AG08395 (cell line): ENCODE measurements at places on chromosomes 12 and 14.
A peak's percentile ranks its signal among the peaks of the same experiment; 100 is the strongest.

GRCh38 chr12:57757771-57758170 lies 2.9 kb downstream of the MARCHF9 start:
- DNase-seq = no peak

- DNase-seq = no peak
Observed at GRCh38 chr14:21734457-21735074, 60.9 kb upstream of the OR4E1 start.

GRCh38 chr14:22614240-22614799 lies 16.2 kb downstream of the ABHD4 start:
- peak; percentile 93 for DNase-seq

DNA sequence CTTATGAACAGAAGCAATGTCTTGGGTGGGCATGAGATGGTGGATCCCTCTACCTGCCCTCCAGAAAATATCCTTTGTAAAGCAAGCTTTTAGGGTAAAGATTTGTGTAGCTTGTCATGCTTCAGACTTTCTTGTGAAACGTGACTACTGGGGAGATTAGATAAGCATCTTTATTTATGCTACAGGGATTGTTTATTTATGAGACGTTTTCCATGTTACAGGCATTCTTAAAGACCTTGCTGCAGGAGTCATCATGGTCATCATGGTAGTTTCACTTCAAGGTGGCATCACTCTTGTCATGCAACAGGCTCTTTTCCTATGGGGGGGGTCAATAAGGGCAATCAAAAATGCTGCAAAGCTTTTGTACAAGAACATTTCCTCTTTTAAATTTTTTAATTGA lies 8.2 kb upstream of the MIS18BP1 start:
- DNase-seq = no peak

GRCh38 chr12:666066-666465 lies 2.8 kb upstream of the NINJ2 start:
- no peak for DNase-seq

- no peak for DNase-seq
Observed at GRCh38 chr14:89270439-89271227, 146.4 kb downstream of the FOXN3 start.

GRCh38 chr14:104758981-104759969 lies 6.3 kb downstream of the SIVA1 start:
- no peak for DNase-seq

GRCh38 chr14:73232984-73233383 lies 4.3 kb upstream of the PAPLN start:
- no peak for DNase-seq

GRCh38 chr14:91873471-91874415 lies 6.4 kb upstream of the TC2N start:
- no peak for DNase-seq

DNA sequence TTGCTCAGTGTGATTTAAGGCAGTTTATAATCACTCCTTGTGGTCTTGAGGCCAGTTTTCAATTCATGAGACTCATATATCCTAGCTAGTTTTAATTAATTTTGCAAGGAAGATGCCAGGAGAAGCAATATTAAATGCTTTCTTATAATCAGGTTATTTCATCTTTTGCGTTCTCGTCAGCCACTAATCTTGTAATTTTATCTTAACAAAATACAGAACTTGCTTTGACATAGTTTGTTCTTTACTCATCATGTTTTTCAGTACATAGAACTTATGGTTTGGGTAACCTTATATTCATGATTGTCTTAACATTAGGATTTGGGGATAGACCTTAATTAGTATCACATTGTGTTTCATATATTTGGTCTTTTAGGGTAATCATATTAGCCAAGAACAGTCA lies 76.0 kb downstream of the LIN52 start:
- no peak for DNase-seq

DNA sequence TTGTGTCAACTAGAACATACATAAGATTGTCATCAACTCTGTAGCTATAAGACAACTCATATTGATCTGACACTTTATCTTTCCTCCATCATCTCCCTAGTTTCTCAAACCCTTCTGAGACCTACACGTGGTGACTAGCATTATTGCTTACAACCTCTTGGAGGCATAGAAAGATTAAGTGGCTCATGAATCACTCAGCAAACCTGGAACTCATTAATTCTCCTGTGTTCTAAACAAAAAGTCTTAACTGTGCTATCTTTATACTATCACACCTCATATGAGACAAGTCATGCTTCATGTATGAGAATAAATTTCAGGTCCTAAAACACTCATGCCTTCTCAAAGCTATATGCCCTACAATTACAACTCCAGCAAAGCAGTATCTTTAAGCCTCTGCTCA lies 408.6 kb upstream of the SYT1 start:
- DNase-seq = no peak

GRCh38 chr14:42214981-42215491 lies 608.4 kb downstream of the LRFN5 start:
- peak; percentile 56 for DNase-seq

GRCh38 chr12:68686262-68686594 lies 550 bp upstream of the NUP107 start:
- no peak for DNase-seq

DNA sequence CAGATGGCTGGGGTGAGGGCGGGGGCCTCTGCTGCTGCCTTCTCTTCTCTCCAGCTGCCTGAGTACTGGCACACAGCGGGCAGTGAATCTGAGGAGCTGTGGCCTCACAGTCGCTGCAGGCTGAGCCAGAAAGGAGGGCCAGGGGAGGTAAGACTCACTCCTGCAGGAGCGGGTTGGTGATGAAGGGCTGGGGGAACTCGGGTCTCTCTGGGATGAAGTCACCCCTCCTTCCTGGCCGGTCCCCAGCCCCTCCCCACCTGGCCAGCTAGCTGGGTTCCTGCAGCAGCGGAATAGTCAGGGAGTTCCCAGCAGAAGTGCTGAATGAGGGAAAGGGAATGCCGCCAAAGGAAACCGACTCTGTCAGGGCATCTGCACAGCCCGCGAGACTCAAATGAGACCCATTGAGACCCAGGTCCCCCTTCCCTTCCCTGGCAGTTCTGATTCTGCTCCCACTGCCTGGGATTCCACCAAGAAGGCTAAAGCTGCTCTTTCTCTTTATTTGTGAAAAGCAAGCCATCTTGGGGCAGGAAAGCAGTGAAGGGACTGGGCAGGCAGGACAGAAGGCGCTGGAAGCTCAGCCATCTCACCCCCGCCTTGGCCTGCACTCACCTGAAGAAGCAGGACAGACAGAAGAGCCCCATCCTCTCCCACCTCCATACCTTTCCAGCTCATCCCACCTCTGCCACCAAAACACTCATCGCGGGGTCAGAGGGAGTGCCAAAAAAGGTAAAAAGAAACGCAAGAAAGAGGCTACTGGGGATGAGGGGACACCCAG lies 5.3 kb downstream of the NGB start:
- DNase-seq = no peak

DNA sequence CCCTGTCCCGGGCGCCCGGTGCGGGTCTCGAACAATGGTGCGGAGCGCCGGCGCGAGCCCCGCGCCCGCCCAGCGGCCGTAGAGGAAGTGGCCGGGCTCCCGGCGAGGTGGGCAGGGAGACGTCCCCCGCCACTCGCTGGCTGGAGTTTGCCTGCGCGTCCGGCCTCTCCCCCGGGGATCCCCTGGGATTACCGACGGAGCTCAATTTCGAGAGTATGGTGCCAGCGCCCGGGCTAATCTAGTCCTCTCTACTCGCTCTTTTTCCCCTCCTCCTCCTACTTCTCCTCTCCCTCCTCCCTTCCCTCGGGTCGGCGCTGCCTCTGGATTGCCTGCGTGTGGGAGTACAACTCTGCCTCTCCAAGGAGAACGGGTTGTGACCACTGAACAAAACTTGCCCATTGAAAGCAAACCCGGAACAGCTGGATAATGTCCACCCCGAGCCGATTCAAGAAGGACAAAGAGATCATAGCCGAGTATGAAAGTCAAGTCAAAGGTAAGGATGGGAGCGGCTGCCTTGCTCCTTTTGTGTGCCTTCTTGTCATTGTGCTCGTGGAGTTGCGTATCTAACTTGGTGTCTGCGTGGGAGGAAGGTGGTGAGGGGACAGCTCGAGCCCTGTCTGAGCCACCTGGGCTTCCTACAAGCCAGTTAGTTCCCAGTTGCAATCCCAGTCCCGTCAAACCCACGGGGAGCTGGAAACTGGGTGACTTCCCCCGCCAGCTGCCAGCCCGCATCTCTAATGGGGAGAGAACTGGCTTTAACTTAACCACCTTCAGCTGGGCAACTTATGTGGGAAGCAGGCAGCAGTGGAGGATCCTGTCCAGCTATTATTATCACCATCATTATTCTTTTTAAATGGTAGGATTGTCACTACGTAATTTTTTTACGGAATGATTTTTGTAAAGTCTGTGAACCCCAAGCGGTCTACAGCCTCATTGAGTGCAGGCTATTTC lies at the start of gene SRGAP1:
TSS of gene SRGAP1 (plus strand) at position 310 of the 951 bp plus-strand sequence. CDS start at position 427, 117 bp downstream.
- peak; percentile 46 for DNase-seq

DNA sequence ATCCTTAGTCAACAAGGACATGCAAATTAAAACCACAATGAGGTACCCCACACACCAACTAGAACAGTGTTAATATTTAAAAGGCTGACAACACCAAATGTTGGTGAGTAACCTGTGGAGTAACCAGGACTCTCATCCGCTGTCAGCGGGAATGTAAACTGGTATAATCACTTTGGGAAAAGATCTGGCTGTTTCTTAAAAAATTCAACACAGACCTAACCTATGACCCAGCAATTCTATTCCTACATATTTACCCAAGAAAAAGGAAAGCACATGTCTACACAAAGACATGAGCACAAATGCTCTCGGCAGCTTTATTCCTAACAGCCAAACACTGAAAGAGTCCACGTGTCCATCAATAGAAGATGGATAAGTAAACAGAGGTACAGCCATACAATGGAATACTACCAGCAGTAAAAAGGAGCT lies 26.6 kb downstream of the NRDE2 start:
- DNase-seq = no peak

DNA sequence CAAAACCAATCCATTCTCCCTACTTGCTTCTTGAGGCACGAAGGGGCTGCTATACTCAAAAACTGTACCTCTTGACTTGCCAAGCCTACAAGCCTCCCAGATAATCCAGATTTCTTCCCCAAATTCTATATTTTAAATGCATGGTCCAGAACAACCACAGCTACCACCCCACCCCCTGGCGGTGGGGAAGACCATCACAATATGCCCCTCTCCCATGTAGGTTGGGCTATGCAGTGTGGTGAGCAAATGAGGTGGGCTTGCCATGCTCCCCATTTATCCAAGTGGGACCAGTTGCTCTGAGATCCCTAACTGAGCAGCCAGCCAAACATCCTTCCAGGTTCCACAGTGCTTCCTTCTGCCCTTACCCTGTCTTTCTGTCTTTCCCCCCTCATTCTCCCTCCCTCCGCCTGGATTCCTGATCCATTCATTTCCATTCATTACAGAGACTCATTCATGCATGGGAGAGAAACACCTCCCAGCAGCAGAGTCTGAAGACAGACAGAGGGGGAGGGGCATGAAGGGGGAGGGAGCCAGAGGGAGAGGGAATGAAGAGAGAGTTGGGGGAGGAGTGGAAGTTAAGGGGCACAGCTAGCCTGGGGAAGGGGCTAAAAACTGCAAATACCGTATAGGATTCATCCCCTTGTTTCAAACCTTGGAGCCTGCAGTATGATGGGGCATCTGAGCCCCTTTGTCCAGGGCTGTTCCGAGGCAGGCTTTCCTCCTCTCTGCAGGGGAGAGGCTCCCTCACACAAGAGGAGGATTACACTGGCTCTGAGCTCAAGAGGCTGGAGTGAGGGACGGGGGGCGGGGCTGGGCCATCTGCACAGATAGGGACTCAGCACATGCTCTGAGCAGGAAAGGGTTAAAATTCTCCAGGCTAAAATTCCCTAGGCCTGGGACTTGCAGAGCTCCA lies 4.4 kb downstream of the ZNF219 start:
- DNase-seq = no peak

DNA sequence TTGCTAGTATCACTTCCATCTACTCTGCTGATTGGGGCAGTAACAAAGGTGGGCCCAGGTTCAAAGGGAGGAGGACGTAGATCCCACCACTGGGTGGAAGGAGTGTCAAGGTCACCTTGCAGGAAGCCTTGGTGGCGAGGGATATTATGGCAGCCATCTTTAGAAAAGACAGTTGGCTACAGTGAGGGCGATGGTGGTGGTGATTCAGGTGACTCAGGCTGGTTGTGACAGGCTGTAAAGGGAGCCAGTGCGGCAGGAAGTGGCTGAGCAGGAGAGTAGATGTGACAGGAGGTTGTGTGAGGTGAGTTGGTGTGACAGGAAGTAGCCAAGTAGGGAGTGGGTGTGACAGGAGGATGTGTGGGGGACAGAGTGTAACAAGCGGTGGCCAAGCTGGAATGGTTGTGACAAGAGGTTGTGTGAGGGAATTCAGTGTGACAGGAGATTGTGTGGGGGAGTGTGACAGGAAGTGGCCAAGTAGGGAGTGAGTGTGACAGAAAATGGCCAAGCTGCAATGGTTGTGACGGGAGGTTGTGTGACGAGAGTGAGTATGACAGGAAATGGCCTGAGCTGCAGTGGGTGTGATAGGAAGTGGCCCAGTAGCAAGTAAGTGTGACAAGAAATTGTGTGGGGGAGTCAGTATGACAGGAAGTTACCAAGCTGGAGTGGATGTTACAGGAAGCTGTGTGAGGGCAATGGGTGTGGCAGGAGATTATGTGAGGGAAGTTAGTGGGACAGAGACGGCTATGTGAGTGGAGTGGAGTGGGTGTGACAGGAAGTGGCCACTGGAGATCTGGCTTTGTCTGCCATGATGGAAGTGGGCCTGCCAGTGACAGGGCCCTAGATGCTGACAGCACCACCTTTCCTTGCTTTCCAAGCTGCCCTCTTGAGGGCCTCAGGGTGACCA lies 136.5 kb upstream of the MYL2 start:
- no peak for DNase-seq

DNA sequence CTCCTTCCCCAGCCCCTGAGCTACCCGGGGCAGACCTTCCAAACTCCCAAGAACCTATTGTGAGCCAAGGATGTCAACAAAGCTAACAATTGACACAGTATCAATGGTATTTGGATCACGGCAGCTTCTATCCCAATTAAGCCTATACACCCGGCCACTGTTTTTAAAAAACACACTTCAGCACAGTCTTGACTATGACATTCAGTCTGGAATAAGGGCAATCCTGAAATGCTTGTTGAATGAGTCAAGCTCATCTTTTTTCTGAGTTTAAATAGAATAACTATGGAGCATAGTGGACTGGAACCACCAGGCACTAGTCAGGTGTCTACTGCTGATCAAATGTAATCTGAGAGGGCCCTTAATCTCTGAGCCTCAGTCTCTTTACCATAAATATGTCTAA lies 5.7 kb downstream of the DENND5B start:
- peak; percentile 30 for DNase-seq

DNA sequence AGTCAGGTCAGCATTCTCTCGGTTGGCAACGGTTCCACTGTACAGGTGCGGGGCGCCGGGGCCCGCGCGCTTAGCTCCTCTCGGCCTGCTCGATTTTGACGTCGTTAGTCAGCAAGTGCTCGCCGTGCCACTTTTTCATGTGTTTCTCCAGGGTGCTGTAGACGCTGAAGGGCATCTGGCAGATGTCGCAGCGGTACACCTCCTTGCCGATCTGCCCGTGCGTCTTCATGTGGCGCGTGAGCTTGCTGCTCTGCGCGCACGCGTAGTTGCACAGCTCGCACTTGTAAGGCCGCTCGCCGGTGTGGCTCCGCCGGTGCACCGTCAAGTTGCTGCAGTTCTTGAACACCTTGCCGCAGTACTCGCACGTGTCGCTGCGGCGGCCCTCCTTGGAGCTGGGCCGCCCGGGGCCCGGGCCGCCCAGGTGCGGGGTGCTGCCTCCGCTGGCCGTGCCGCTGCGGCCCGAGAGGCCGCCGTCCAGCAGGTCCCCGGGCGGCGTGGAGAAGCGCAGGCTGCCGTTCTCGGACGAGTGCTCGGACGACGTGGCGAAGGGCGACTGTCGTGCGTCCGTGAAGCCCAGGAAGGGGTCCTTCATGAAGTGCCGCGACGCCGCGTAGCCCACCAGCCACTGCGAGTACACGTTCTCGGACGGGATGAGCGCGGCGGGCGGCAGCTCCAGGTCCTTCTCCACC lies 97.8 kb downstream of the BCL11B start:
- no peak for DNase-seq

GRCh38 chr14:57413849-57414248 lies 23.5 kb downstream of the NAA30 start:
- no peak for DNase-seq
